ENCODE measurements at places on chromosomes 1 and 21.

- no peak for DNase-seq
Observed at GRCh38 chr1:202639500-202639899, 70.8 kb downstream of the SYT2 start.

DNA sequence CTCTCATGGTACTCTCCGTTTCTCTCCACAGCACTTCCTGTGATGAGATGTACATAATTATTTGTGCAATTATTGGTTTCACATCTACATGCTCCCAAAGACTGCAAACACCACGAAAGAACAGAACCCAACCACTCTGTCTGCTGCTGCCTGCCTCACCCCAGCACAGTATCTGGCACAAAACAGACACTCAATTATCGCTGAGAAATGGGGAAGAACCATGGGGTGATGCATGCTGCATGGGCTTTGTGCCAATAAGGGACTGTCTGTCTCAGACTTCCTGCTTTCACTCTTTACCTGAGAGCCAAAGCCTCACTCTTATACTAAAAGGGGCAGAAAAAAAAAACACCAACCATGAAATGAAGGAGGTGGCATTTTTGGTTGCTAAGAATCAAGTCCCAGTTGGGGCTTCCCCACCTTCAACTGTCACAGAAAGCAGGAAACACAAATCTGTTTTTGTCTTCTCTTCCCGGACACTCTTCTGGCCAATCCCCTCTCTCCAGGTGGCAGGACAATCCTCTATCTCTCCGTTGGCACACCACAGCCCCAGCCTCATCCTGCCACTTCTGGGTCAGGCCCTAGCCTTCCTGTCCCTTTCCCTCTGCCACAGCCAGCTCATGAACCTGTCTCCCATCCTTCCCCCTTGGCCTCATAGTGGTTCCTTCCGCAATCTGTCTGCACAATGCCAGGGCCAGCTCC, 82.0 kb downstream of the TGFBR3 start:
- DNase-seq: no peak

DNA sequence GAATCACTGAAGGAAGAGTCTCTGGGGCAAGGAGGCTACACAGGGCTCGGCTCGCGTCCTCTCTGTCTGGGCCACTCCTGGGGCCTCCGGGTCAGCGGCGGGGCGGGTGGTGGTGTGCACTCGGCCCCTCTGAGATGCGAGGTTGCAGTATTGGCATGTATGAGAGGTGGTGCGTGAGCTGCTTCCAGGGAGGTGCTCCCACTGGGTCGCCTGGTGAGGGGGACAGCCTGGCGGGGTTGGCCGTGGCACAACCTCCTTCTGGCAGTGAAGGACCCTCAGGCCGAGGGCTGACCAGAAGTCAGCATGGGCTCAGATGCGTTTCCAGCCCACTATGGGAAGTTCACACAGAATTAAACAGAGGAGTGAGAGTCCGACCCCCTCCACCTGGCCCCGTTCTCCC, 38.5 kb upstream of the COL18A1 start:
- no peak for DNase-seq

DNA sequence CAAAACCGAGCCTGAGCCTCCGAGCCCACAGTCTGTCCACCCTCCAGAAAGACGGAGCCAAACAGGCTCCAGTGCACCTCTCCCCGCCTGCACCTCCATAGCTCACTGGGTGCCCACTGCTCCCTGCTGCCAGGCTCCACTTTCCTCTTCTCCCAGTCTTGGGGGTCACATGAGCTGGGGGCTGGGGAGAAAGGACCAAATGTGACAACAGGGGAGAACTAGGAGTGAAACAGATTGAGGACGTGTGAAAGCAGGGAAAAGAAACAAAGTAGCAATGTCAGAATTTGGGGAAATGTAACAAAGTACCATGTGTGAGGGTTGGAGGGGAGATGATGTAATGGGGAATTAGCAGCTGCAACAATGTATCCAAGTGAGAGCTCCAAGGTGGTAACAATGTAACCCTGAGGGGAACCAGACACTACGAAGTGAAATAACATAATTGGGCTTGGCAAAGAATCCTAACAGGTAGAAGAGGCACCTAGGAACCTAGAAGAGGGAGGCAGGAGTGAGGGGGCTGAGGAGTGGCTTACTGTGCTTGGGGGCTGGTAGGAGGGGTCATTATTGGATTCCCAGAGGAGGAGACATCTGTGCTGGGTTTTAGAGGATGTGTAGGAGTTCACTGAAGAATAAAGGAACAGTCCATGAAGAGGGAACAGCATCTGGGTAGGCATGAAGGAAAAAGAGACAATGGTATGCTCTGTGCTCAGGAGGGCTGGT, 12.5 kb downstream of the SDC3 start:
- no peak for DNase-seq

- no peak for DNase-seq
Observed at GRCh38 chr1:182718311-182718710, 33.9 kb upstream of the RGS8 start.

DNA sequence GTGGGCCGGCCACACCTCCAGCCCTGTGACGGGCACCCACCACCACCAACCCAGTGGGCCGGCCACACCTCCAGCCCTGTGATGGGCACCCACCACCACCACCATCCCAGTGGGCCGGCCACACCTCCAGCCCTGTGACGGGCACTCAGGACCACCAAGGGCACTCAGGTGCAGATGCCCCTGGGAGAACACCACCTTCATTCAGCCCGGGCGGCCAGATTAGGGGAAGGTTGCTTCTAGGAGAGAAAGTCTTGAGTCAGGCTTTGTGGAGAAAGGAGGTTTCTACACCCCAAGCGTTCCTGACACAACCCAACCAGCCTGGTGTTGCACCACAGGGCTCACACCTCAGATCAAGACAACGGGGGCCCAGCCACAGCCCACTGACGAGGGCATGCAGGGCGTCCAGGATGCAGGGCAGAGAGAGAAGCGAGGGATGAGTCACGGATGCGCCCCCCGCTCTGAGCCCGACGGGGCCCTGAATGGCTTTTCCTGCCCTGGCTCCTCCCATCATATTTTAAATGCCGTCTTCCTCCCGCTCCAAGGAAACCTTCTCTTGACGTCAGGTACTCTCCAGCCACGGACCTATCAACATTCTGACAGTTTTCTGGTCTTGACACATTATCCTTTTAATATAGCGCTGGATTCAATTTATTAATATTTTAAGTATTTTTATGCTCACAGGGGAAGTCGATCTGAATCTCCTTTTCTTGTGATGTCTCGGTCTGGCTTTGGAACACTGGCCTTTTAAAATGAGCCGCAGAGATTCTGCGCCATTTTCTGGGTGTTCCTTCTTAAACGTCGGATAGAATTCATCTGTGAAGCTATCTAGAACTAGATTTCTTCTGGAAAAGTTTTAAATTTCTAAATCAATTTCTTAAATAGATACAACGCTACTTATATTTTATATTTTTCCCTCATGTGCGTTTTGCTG, 631 bp upstream of the SPATC1L start:
- peak; percentile 79 for DNase-seq

DNA sequence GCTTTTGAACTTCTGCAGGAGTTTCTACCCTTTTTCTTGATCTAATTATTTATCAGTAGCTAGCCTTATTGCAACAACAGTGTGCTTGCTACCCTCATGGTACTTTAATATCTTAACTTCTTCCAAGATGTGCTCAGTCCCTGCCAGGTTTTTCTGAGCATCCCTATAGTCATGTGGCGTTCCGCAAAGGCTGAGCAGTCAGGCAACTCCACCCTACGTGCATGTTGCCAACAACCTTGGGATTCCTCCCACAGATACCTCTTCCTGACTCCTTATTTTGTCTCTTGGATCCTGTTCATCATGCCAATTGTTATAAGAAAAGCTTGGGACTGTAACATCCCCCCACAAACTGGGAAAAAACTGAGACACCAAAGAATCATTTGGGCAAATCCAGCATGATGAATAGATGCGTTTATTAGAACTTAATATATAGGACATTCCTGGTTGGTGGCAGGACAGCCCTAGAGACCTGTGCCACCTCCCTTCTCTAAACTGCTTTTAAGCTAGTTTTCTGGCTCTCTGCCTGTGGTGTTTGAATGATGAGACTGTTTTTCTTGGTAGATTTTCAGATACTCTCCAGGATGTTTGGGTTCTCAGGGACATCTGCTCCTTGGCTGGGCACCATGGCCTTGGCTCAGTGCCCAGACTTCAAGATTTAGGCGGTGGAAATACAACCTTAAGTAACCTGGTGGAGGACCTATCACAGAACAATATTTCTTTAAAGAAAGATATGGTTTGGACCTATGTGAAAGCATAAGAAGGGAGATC, 27.1 kb upstream of the KCTD3 start:
- DNase-seq: no peak

DNA sequence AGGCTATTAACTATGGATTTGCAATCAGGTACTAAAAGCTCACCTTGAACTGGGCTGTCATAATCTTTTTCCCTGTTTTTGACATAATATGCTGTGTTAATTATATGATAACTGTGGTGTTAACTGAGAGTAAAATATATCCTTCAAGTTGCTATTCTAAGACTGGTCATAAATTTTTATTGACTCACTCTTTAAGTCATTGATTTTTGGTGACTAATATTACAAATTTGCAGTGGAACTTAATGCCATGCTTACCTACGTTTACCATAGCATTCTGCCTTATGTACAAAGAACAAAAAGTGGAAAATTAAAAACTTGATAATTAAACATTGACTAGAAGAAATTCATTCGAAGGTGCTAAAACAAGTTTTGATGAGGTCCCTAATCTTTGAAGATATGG, 872.4 kb downstream of the BRINP3 start:
- DNase-seq: no peak

GRCh38 chr1:34984435-34984792, 733 bp downstream of the TMEM35B start:
- DNase-seq: no peak

GRCh38 chr1:235675152-235675890, 25.7 kb upstream of the GNG4 start:
- no peak for DNase-seq

DNA sequence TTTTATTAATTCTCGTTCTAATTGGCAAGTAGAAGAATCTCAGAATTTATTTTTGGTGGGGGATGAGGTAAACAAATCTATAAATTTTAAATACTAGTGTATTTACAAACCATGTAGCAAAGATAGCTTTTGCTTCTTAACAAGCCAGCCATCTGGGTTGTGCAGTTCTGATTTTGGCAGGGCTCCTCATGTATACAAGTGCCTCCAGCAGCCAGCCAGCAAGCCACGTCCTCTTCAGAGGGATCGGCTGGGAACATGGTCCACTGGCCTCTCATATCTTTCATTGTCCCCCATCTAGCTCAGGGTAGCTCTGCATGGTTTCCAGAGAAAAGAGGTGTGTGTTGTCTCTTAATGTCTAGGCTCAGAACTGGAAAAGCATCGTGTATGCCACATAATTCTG, 659.1 kb downstream of the MRPL39 start:
- no peak for DNase-seq

- no peak for DNase-seq
Observed at GRCh38 chr1:63922848-63923247, 149.0 kb downstream of the ROR1 start.

DNA sequence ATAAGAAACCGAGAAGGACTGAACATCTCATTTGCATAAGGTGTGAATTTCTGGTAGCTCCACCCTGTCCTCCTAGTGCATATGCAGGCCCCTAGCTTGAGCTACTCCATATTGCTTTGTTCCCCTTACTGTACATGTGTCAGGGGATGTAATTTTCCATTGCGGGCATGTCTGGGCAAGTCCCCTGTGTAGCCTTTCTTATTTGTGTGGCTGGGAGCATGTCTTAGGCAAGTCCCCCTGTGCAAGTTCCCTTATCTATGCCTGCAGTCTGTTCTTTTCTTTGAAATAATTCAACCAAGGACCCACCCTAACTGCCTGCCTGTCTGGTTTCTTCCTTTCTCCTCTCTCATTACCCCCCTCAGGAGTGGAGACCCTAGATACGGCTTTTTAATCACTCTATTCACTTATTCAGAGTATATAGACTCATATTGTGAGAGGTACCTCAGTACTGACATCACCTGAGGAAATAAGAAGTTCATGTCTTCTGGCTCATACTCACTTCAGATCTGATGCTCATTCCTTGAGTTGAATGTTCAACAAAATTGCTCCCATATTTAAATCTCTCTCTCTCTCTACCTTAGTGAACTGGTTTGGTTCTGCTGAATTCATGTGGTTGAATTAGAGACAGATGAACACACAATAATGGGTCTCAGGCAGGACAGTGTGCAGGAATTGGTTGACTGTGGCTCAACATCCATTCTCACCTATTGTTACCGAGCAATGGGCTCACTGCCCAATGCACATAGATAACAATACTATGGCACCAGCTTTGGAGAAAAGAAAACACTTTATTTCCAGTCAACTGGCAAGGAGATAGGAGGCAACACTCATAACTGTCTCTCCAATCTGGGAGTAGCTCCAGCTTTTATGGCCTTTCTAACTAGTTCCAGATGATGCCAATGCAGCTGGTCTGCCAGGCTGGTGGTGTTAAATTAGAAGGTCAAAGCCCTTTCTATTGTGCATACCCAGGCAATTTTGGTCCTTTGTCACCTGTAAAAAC, 27.9 kb upstream of the NPL start:
- no peak for DNase-seq

DNA sequence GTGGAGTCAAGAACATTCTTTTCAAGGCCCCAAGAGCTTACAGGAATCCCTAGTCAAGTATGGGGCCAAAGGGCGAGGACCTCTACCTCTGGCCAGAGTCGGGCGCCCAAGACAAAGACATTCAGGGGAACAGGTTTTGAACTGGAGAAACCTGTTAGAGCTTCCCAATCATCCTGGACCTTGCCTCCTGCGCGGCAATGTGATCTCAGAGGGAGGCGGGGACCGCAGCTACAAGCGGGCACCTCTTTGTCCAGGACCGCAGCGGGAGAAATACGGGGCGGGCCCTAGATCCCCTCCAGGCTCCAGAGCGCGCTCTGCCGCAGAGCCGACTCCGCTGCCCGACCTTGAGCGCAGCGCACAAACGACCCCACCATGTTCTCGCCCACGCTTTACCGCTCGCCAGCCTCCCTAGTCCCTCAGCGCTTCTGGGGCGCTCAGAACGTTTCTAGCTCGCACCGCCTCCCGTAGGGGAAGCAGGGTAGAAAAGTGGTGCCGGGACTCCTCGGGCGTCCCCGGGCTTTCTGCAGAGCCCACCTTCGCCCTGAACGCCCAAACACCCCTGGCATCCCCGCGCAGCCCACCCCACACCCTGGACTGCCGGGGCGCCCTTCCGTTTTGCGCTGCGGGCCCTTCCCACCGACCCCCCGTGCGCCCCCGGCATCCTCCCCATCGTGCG, 28.1 kb downstream of the RABIF start:
- peak; percentile 29 for DNase-seq

GRCh38 chr1:215132156-215132555, 49.6 kb downstream of the KCNK2 start:
- DNase-seq: no peak

DNA sequence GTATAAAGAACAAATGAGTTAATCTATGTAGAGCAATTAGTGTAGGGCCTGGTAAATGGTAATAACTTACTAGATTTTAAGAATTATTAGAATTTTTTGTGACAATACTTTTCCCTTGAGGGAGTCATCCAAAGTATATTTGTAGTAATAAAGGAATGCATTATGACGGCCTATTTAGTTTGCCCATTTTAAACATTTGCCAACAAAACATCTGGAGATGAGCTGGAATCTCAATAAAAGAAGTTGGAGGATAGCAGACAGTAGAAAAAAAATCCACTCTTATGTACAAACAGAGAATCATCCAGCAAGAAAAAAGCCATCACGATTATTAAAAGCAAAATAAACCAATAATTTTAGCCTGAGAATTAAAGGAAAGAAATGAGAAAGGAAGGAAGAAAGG, 567.3 kb upstream of the ADAMTS5 start:
- DNase-seq: no peak

- DNase-seq: no peak
Observed at GRCh38 chr1:48916130-48917069, 139.7 kb upstream of the BEND5 start.

- no peak for DNase-seq
Observed at GRCh38 chr1:6185151-6185550, 5.0 kb upstream of the CHD5 start.
